PC-9 (cell line): ENCODE measurements at places on chromosomes 3 and 15.

DNA sequence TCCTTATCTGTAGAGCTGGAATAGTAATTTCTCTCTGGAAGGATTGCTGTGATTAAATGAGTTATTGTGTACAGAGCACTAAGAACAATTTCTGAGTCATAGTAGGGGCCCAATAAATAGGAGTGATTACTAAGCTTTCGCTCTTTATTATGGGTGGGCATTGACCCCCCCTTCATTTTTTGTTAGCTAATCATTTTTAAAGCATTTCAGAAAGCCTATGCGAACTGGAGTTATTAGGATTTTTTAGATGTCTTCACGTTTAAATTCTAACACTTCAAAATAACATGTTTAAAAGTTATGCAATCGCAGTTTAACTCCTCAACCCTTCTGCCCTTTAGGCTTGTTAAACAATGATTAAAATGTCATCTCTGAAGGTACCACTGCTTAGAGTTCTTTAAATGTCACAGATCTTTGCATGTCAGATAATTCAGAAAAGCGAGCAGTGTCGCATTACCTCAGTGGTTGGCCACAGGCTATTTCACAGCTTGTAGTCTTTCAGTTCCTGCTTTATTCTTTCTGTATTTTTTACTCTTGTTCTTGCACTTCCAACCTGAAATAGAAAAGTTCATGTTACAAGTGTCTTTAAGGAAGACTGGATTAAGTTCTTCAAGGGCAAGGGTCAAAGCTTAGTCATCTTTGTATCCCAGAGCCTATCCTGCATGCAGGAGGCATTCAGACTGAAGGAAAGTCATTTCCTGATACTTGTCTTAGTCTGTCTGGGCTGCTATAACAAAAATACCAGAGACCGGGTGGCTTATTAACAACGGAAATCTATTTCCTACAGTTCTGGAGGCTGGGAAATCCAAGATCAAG lies 102.9 kb downstream of the FNDC3B start:
- DNase-seq, result no peak

DNA sequence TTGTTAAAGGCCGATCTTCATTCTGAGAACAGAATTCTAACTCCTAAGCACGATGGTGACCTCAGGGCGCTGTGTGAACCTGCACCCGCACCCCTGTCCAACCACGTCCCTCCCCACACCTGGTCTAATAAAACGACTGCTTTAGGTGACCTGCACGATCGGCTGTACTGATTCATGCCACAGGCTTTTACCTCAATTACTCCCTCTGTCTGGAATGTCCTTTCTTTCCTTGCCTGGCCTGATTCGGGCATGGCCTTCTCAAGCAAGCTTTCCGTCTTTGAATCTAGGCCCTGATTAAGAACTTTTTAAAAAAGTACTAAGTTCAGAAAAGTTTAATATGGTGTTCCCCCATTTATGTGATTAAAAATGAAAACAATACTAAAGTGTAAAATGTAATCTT lies 842 bp upstream of the U2SURP start:
- peak; percentile 51 for DNase-seq

GRCh38 chr15:25052191-25052999 lies 97.6 kb downstream of the SNRPN start:
- DNase-seq, result no peak

DNA sequence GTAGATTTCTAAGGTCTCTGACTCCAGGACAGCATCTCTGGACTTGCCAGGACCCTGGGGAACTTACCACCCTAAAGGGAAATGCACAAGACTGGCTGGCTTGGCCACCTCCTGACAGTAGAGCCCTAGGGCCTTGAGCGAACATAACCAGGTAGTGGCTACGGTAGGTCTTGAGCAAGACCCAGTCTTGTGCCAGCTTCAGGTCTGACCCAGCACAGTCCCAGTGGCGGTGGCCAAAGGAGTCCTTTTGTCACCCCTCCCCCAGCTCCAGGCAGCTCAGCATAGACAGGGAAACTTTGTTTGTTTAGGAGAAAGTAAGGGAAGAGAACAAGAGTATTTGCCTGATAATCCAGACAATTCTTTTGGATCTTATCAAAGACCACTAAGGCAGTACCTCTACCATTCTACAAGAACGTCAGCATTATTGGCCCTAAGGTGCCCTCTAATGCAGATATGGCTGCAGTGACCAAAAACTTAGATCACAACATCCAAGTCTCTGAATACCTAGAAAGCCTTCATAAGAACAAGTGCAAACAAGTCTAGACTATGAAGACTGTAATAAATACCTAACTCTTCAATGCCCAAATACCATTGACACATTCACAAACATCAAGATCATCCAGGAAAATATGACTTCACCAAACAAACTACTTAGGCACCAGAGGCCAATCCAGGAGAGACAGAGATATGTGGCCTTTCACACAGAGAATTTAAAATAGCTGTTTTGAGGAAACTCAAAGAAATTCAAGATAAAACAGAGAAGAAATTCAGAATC lies 38.7 kb upstream of the FBN1 start:
- DNase-seq, result peak; percentile 43

- DNase-seq, result peak; percentile 39
Observed at GRCh38 chr3:9301798-9302197, 52.4 kb upstream of the SRGAP3 start.

- DNase-seq, result no peak
Observed at GRCh38 chr3:131277836-131278497, 103.6 kb upstream of the NUDT16 start.

DNA sequence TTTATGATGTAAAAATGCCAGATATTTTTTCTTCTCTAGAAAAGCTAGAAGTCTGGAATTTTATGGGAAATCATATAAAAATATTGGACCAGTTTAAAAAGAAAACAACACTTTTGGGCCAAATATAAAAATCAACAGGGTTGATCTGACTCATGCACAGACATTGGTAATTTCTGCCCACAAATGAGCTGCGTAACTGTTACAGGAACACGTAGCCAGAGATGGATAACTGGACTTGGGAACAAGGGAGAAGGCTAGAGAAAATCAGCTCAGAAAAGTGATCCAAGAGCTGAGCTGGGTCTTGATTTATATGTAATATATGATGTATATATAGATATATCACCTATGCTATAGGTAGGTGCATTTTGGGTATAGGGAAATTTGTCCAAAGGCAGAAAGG lies 36.8 kb upstream of the NAALADL2 start:
- no peak for DNase-seq

DNA sequence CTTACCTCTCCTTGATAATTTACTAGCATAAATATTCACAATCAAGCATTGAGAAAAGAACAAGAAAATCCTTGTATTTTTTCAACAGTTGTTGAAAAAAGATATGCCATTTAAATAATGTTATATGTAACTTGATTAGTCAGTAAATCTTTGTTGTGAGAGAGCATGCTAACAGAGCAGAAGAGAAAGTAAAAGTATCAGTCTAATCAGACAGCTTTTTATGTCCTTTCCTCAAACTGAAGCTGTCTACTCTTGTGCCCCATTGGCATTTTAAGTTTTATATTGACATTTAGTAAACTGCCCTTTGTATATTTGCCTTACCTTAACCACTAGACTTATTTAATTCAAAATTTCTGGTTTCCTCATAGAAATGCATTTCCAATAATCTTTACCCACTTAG lies 668.7 kb downstream of the OTOL1 start:
- DNase-seq, result no peak

- DNase-seq, result no peak
Observed at GRCh38 chr3:48068886-48069285, 52.7 kb upstream of the MAP4 start.

DNA sequence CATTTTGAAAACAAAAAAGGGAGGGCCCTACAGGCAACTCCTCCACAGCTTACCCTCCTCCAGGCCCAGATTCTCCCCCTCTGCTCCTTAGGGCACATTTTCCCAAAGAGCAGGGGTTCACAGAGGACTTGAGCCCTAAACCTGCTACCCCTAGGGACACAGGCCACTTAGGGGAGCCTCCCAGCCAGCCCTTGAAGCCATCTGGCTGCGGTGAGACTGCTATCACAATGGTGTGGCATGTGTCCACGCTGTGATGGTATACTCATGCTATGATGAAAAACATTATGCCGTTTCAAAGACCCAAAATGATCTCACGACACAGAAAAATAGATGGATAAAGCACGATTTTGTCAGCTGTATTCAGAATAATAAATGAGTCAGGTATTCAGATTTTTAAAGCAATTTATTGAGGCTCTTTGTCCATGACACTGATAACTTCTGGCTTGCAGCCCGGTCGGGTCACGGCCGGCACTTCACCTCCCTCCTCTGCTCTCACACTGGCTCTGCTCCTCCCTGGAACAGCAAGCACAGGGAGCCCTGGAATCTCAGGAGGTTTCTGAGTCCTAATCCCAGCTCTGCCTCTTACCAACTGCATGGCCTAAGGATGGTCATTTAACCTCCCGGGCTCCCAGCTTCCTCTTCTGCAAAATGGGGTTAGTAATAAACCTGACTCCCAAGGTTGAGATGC lies 115.3 kb downstream of the MEGF11 start:
- no peak for DNase-seq

DNA sequence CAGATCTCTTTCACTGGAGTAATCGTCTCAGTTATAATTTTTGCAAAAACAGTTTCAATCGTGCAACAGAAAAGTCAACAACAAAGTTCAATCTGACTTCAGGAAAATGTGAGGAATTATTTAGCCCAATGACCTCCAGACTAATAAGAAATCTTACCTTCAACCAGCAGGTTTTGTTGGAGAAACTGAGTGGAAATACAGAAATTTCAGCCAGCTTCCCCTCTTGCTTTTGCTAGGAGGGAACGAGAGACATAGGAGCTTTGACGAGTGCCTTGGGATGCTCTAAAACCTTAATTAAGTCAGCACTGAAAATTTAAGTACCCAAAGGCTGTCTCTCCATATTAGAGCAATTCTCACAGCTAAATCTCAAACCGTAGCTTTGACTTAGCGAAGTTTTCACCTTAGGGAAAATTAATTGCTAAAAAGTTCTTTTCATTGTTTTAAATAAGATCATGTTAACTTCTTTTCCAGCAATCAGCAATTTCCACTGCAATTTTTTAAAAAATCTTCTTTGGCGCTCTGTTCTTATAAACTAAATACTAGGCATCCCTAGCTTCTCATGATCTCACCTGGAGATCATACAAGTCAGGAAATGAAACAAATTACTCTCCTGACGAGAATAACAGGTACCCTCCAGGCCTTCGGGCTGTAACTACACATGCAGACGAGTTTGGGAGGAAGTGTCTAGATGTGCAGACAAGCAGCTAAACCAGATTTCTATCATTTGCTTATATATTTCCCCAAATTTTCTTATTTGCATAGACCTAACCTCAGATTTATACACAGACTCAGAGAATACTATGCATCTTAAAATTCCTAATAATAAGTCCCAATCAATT lies 250.2 kb downstream of the FAM43A start:
- DNase-seq, result no peak

DNA sequence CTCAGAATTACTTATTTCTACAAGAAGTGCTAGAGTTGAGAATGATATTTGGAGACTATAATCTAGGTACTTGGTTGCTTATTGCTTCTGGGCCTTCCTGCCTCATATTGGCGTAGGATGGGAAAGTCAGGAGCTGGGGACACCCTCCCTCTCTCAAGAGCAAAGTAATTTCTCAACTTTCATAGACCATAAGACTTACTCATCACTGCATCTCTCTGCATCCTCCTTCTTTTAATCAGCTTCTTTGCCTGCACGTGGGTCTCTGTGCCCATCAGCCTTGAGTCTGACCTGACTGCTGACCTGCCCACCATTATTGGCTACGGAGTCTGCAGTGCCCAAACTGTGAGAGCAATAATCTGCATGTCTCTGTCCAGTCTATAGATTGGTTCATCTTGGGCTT lies 27.3 kb upstream of the XIRP1 start:
- no peak for DNase-seq

DNA sequence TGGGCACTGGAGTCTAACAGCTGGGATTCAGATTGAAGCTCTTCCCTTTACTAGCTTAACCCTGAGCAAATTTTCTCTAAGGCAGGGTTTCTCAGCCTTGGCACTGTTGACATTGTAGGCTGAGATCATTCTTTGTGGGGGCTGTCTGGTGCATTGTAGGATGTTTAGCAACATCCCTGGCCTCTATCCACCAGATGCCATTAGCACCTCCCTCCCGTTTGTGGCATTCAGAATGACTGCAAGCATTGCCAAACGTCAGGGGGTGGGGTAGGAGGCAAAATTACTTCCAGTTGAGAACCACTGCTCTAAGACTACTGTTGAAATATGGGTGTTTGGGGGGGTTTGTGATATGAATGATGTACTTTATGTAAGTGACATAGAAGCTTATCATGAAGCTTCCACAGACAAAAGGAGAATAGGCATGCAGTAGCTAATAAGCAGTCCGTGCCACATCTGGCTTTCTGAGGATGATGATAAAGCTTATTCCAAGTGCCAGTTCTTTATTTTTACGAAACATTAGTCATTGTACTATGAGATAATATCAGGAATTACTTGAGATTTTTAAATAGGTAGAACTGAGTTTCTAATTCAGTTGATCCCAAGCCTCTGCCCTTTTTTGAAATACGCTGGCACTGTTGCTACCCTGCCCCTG lies 39.3 kb downstream of the NKIRAS1 start:
- peak; percentile 78 for DNase-seq

GRCh38 chr15:24607636-24608035 lies 67.9 kb upstream of the NPAP1 start:
- DNase-seq, result no peak

GRCh38 chr3:30662836-30663235 lies 56.4 kb downstream of the TGFBR2 start:
- DNase-seq, result no peak

GRCh38 chr15:38196076-38196475 lies 56.6 kb upstream of the SPRED1 start:
- no peak for DNase-seq

GRCh38 chr3:197375001-197375441 lies 76.6 kb upstream of the DLG1 start:
- no peak for DNase-seq

DNA sequence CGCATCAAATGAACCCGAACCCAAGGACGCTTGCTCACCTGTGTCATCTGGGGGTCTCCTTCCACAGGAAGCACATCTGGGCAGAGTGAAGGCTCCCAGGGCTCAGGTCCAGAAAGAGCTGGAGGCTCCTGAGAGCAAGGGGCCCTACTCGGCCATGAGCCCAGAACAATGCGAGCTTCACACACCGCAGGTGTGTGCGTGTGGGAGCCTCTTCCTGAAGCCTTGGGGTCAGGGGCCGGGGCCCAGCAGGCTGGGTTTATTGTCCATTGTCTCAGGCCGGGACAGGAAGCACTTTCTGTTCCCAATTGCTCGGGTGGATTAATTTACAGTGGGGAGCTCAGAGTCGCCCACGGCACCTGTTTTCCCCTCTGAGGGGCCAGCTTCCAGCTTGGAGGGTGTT lies 74.8 kb downstream of the RPN1 start:
- DNase-seq, result no peak

- DNase-seq, result no peak
Observed at GRCh38 chr3:154310840-154311239, 13.4 kb downstream of the DHX36 start.
